ENCODE measurements at places on chromosomes 1 and 21.

- no peak for DNase-seq
These were observed 5.6 kb upstream of the GPR25 start for GRCh38 chr1:200867018-200867811.

- no peak for DNase-seq
These were observed 183.3 kb downstream of the NEK7 start for GRCh38 chr1:198340139-198340538.

DNA sequence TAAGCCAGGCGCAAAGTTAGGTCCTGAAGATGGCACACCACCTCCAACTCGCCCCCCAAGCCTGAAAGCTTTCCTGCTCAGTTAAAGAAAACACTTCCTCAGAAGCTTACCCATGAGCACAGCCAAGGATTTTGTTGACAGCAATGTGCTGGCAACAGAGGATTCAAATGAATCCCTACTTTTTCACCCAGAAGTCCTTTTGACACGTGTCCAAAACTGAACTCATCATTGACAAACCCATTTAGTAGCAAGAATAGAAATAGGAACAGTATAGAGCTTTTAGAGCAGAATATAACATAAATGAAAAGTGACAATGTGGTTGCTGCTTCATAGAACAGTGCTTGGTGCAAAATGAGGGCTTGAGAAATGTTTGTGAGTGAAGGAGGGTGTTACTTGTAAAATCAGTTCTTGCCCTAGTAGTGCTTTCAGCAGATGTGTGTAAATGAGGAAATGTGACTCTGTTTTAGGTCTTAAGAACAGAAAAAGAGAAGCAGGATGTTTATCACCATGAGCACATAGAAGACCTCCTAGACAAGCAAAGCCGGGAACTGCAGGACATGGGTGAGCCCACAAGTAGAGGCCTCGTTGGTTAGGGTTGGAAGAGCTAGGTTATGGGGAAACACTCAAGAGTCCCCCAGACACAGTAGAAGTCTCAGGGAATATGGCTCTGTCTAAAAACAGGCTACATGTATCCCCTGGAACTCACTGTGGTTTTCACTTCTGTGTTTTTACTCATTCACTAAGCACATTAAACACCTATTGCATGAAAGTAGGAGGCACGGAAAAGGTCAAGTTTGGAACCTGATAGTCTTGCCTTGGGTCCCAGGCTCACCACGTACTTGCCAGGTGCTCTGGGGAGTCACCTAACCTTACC, 48.6 kb upstream of the TMEM125 start:
- DNase-seq: no peak

DNA sequence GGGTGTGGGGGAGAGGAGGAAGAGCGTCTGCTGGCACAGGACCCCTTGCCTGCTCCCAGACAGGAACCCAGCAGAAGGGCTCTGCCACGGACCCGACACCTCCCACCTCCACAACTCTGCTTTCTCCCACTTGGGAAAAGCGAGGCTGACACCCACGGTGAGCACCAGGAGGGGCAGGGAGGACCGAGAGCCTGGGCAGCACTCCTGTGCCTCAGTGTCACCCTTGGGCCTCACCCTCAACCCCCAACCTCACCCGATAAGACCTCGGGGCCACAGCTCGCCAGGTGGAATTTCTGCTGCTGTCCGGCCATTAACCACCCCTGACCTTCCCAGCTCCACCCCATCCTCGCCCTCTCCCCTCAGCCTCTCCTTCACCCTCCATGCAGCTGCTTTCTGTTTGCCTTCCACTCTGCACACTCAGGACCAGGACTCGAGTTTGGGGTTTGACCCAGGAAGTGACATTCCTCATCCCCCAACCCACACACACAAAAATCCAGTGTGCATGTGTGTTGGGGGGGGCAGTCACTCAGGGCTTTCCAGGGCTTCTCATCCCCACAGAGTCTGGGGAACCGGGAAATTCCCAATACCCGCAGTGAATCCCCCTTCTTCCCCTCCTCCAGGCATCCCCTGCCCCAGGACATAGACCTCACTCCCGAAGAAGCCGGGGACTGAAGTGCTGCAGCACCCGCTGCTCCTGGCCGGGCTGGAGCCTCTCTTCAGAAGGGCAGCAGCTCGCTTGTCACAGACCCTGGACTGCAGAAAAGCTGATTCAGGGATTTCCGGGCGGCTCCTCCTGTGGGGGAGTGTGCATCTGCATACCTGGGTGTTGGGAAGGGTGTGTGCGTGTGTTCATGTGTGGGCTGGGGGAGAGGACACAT, 65.8 kb downstream of the SYT2 start:
- no peak for DNase-seq

GRCh38 chr1:17739050-17739449, 16.1 kb upstream of the ACTL8 start:
- DNase-seq: no peak

- DNase-seq: no peak
These were observed 12.1 kb downstream of the ATP6V1G3 start for GRCh38 chr1:198528364-198528763.
